Activated naive CD4-positive, alpha-beta T cell treated with anti-CD3 and anti-CD28 coated beads, Interleukin-2, amount 50 U/mL, for 72 hours (primary cell): ENCODE measurements at places on chromosomes 1 and 21. TPM values are rescaled to one million over a fixed set of nuclear protein-coding genes. Genes with fewer than 3 reads are reported as not detected.

The SLFNL1 gene
- total RNA-seq = 0.11 TPM

- DNase-seq = no peak
These were observed 9.4 kb upstream of the KCNC4 start for GRCh38 chr1:110200666-110201065.

GRCh38 chr1:73635021-73635420 is 563.0 kb downstream of the LRRIQ3 start:
- no peak for DNase-seq

The OR2T29 gene
- not detected for total RNA-seq

- no peak for DNase-seq
These were observed 39.5 kb downstream of the PDPN start for GRCh38 chr1:13623021-13623637.

The CTSK gene
- 3.1 TPM for total RNA-seq
